ENCODE measurements at places on chromosomes 11 and 22.

- no peak overlapping the region for H3K4me3 ChIP-seq
- no peaks in the 10 kb centered on the region for H3K27me3 ChIP-seq
- H3K36me3 ChIP-seq: no peaks in the 10 kb centered on the region
- no peak overlapping the region for H3K27ac ChIP-seq
These were observed 315.2 kb upstream of the B3GAT1 start for GRCh38 chr11:134727204-134727603.

- H3K4me3 ChIP-seq: no peak overlapping the region
- no peak overlapping the region for H3K27ac ChIP-seq
- DNase-seq: no peak
These were observed 57.8 kb downstream of the ENDOD1 start for GRCh38 chr11:95147364-95147905.

DNA sequence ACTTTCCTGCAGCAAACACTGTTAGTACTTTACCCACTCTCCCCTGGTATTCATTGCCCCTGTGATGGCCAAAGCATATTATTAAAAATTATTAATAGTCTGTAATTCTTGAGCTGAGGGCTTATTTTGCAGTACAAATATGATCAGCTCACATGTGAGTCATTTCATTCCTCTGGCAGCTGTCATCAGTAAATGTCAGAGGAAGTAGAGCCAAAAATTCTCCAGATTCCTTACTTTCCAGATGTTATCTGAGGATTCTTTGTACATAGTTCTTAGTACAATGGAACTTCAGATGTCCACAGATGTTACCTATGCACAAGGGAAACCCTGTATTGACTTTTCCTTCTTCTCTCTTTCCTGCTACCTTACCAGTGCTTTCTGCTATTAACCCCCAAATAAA lies 12.5 kb downstream of the OR5B3 start:
- H3K4me3 ChIP-seq: no peak overlapping the region
- H3K36me3 ChIP-seq: no peaks in the 10 kb centered on the region
- no peaks in the 10 kb centered on the region for H3K4me1 ChIP-seq
- no peak for DNase-seq

GRCh38 chr11:124863137-124863825 lies 2.0 kb upstream of the ROBO3 start:
- H3K27me3 ChIP-seq: peaks cover 55% of the 10 kb centered on the region
- DNase-seq: no peak
- H3K36me3 ChIP-seq: no peaks in the 10 kb centered on the region
- H3K27ac ChIP-seq: no peak overlapping the region

DNA sequence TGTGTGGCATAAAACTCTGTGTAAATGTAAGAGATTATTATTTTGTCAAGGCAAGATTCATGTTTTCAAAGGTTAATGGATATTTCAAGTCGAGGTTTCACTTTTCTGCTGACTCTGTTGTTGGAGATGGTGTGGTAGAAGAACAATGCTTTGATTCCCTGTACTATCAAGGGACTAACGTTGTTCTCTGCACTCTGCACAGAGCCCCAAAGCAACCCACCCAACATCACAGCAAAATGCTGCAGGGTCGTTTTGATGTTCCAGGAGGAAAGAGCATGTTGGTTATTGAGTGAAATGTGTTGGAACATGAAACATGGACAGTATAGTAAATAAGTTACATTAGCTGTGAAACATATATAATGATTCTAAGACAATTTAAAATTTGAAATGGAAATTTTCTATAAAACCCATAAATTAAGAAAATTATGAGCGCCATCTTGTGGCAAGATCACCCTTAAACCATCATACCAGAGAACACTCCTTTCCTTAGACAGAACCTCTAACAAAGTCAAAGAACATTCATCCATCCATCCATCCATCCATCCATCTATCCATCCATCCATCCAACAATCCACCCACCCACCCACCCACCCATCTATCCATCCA lies 164.4 kb upstream of the ZBED5 start:
- no peaks in the 10 kb centered on the region for H3K4me1 ChIP-seq
- no peak overlapping the region for H3K4me3 ChIP-seq
- H3K36me3 ChIP-seq: no peaks in the 10 kb centered on the region
- no peaks in the 10 kb centered on the region for H3K27me3 ChIP-seq
- DNase-seq: peak; percentile 64

DNA sequence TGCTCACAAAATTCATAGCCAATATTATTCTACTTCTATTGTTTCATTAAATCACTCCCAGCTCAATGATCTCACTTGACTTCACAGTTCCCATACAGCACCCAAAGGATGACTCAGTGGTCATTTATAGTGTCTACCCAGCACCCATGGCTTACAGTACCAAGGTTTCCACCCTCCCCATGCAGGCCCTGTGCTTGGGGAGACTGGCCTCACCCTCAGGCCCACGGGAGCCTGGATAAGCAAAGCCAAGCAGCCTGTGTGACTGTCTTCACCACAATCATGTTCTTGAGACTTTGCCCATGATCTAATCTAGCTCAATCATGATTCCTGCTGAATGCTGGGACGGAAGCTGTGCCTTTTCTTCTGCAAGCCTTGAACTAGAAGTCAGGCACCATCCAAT lies 97.6 kb downstream of the SLC36A4 start:
- DNase-seq: no peak
- no peak overlapping the region for H3K4me3 ChIP-seq
- H3K36me3 ChIP-seq: no peaks in the 10 kb centered on the region
- no peak overlapping the region for H3K27ac ChIP-seq

DNA sequence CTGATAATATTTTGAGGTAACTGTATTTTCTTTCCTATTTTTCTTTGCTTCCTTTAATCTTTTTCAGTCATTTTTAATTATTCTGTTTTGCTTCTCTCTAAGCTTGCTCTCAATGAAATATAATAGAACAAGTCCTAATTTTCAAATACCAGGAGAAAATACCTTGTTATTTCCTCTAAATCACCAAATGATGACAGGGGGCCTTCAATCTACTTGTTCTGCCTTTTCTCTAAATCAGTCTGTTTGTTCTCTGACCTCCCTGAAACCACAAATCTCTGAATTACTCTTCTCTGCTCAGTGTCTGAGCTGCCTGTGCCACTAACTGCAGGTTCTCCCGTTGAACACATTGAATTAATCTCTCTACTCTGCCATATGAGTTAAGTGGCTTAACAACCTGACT lies 286.2 kb downstream of the C11orf87 start:
- no peaks in the 10 kb centered on the region for H3K4me1 ChIP-seq
- no peak overlapping the region for H3K4me3 ChIP-seq
- H3K27ac ChIP-seq: no peak overlapping the region
- no peak for DNase-seq

DNA sequence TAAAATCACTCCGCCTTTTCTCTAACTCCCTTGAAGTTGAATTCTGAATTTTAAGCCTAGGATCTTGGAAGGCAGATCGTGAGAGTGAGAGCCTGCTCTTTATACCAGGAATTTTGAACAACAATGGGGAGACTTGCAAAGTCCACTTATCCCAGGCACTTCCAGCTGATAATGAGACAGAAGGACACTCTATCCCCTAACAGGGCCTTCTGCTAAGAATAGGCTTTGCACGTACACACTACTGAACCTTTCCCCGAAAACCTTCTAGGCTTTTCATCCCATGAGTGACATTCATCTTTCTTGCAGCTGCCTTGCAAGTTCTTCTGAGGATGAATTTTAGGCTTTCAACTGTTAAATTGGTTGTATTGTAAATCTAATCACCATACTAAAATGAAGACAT lies 44.0 kb upstream of the WT1 start:
- no peak overlapping the region for H3K27ac ChIP-seq
- H3K4me1 ChIP-seq: no peaks in the 10 kb centered on the region
- no peaks in the 10 kb centered on the region for H3K36me3 ChIP-seq
- H3K27me3 ChIP-seq: no peaks in the 10 kb centered on the region
- DNase-seq: no peak

GRCh38 chr11:114279792-114280546 lies 16.2 kb upstream of the NNMT start:
- no peaks in the 10 kb centered on the region for H3K27me3 ChIP-seq
- no peaks in the 10 kb centered on the region for H3K36me3 ChIP-seq
